Panc1 (cell line): ENCODE measurements at places on chromosomes 11 and 22.
A peak's percentile ranks its signal among the peaks of the same experiment; 100 is the strongest.

DNA sequence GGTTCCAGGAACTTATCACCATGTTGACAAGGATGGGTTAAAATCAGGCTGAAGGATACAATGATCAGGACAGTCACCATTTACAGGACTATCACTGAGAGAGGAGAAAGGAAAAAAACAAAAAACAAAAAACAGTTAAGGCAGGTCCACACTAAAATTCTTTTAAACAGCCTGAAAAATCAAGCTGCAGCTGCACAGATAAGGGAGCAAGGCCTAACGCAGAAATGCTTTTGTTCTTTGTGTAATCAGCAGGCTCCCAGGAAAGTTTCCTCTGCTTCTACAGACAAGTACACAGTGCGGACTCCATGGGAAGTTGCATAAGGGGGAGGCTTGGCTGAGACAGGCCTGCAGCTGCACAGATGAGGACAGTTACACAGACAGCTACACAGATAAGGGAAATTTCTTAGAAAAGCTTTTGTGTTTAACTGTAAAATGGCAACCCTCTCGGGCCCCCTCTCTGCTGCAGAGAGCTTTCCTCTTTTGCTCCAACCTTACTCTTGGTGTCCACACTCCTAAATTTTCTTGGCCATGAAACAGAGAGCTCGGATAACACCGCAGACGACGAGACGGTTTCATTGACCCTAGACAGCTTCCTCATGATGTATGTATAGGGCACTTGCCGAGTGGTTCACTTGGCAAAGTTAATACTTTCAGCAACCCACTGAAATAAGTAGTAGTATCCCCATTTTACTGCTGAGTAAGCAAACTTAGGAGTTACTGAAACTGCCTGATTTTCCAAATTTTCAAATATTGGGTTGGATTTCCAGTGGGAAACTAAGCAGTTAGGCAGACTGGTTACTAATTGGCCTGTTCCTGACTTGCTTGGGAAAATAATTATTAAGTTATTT, 45.5 kb downstream of the PIWIL3 start:
- no peak for DNase-seq

DNA sequence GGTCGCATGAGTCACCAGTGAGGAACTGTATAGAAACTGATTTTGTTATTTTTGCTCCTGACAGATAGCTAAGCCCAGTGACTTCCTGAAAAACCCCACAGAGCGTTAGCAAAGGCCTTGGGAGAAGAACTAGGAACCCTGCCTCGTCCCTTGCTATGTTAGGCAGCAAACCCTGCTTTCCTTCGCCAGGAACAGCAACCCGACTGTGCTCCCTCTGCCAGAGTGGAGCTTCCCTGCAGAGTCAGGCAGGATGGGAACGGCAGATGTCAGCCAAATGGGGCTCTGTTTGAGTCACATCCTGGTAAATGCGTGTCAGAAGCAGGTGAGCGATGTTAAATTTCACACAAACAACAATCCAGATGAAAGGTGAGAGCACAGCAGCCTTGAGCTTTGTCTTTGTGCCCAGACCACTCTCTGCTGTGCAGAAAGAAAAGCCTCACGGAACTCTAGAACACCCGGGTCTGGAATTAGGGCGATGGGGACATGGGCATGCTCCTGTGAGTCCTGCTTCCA, 186.6 kb downstream of the ADAMTS15 start:
- peak; percentile 88 for DNase-seq

GRCh38 chr22:16965560-16965959, 42.5 kb downstream of the GAB4 start:
- no peak for DNase-seq

- no peak for DNase-seq
Measured at GRCh38 chr22:26570864-26571525, 18.9 kb downstream of the TPST2 start.

DNA sequence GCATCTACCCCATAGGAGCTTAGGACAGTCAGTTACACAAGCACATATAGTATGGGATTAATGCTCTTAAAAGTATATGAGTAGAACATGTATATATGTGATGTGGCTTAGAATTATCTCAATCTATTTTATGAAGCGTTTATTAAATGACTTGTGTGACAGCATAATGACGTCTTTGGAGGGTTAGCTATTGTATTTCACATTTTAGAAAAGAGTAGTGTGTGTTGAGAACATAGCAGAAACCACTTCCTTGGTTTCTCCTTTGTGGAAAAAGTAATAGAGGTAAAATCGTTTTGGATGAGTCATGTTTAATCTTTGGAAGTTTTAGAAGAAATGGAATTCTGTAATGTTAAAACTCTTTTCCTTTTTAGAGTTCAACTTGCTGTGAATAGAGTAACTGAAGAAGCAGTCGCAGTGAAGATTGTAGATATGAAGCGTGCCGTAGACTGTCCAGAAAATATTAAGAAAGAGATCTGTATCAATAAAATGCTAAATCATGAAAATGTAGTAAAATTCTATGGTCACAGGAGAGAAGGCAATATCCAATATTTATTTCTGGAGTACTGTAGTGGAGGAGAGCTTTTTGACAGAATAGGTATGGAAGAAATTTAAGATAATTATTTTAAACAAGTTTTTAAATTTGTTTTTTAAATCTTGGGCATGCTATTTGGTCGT, 2.4 kb downstream of the CHEK1 start:
- DNase-seq, result no peak

DNA sequence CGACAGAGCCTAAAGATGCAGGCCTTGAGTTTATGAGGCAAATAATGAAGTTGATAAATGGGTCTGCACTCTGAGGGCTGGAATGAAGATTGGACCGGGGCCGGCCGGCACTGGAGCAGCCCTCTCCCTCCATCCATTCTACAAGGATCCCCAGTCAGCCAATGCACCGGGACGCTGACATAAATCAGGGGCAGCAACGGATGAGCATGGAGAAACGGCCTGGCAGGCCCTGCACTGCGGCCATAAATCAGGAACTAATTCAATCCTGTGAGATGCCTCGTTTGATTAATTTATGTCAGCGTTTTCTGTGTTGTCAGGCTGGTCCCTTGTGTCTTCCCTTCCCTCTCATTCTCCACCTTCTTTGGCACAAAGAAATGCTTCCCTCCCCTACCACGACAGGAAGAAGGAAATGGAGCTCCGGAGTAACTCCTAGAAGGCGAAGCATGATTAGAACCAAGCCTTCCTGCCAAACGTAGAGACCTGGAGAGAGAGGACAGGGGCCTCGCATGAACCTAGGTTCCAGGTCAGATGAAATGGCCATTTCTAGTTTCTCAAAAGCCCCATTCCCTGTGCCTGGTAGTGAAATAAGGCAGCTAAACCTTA, 358.4 kb downstream of the OPCML start:
- DNase-seq, result no peak

DNA sequence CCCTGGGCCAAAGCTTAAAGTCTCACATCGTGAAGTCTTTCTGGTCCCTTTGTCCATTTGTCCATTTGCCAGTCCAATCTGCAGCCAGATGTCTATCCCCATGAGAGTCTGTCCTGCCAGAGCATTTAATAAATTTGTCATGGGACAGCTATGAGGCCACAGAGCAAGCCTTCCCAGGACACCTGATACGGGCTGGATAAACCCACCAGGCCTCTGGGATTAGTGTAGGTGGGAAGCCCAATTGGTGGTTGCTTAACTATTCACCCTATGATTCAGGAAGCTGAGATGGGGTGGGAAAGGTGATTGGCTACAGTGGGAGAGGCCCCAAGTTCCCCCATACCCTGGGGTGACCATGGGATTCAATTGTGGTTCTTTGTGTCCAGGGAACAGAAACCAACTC, 39.9 kb downstream of the MYEOV start:
- no peak for DNase-seq

- DNase-seq, result no peak
Measured at GRCh38 chr11:11415901-11416300, 62.9 kb upstream of the CSNK2A3 start.

DNA sequence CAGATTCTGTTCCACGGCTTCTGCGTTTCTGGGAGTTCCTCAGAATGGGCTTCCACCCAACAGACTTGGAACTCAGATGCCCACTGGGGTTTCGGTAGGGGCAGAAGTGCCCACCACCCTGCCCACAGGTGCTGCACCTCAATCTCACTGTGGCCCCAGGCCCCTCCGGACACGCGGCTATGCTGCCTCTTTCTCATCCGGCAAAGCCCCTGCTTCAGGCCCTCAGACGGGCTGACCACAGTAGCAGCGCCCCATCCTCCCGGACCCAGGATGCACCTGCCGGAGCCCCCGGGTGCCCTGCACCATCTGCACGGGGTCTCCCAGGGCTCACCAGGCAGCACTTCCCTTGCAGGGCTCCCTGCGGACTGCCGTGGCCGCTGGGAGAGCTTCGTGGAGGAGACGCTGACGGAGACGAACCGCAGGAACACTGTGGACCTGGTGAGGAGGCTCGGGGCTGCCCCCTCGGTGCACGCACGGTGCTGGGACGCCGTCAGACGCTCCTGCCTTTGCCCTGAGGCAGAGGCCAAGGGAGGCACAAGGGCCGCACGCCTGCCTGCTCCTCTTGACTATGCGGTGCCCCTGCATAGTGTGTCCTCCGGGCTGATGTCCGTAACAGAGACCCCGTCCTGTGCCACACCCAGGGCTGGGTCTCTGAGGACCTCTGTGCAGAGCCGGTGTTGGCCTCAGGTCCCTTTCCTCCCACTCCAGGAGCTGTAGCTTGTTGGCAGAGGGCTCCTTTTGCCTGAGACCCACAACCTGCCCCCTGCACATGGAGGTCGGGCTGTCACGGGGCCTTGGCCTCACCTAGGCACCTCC, 38.6 kb downstream of the SBF1 start:
- DNase-seq, result no peak

DNA sequence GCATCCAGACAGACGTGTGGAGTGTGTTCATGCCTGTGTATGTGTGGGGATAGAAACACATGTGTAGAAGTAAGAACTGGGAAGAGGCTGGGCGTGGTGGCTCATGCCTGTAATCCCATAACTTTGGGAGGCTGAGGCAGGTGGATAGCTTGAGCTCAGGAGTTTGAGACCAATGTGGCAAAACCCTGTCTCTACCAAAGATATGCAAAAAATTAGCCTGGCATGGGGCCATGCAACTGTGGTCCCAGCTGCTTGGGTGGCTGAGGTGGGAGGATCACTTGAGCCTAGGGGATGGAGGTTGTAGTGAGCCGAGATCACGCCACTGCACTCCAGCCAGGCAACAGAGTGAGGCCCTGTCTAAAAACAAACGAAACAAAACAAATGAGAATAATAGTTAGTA, 1166.6 kb downstream of the TBC1D22A start:
- DNase-seq, result no peak

DNA sequence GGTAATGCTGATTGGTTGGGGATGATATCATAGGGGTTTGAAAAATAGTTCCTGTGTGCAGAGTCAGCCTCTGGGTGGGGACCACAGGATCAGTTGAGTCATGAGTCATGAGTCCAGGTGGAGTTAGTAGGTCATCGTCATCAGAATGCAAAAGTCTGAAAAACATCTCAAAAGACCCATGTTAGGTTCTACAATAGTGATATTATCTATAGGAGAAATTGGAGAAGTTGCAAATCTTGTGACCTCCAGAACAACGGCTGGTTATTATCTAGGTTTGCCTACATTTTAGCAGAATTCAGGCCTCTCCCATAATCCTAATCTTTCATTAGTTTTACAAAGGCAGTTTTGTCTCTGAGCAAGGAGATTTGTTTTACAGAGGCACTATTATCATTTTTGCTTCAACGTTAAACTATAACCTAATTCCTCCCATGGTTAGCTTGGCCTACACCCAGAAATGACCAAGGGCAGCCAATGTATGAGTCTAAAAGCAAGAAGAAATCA, 38.9 kb downstream of the MS4A2 start:
- DNase-seq, result no peak

DNA sequence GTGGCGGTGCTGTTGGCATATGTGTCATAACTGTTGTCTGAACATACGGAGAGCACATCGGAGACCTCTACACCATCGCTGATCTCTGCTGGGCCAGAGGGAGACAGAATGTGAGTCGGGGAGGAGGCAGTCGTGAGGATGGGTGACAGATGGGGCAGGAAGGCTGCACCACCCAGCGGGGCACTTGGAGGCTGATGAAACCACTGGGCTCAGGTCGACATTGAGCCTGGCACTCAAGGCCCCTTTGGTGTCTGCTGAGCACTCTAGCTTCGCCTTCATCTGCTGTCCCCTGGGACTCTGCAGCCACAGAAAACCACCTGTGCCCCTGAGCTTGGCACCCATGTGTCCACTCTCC, 2.5 kb upstream of the KLHL35 start:
- DNase-seq, result no peak

GRCh38 chr22:30574095-30574981, at the start of gene GAL3ST1:
GAL3ST1 (minus strand) TSS chr22:30574665; CDS start chr22:30557392, 17,273 bp downstream.
- no peak for DNase-seq

DNA sequence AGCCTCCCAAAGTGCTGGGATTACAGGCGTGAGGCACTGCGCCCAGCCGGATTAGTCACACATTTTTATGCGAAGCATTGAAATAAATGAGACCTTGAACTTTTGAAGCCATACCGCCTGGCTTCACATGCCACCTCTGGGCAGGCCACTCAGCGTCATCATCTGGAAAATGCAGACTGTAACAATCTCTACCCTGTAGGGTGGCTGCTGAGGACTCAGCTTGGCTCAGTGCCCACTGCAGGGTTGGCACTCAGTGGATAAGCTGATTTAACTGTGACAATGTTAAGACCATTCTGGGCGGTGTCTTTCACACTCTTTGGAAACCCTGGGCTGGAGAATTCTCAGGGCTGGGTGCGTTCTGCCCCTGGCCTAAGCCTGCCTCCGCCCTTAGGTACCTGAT, 8.5 kb downstream of the SH3BP1 start:
- no peak for DNase-seq

- peak; percentile 41 for DNase-seq
Measured at GRCh38 chr11:101915791-101916291, 481 bp downstream of the ANGPTL5 start.

GRCh38 chr11:78809931-78810541, 235.4 kb upstream of the NARS2 start:
- no peak for DNase-seq
